NCI-H1694 (cell line): ENCODE measurements at places on chromosomes 6 and 20.

DNA sequence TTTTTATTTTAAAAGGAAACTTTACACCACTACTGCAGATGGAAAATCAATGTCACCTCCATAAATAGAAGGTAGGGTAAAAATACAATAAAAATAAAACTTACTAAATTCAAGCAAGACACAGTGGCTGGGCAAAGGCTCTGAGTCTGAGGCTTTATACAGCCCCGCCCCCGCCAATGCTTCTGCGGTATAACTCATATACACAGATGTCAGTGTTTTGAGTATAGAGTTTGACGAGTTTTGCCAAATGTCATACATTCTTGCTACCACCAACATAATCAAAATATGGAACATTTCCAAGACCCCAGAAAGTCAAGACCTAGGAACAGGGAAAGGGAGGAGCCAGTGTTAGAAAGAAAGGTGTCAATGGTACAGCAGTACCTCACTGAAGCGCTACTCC is 12.8 kb downstream of the NFATC2 start:
- peak; percentile 56 for DNase-seq

GRCh38 chr6:132063204-132063603 is 112.0 kb upstream of the CCN2 start:
- no peak for DNase-seq

DNA sequence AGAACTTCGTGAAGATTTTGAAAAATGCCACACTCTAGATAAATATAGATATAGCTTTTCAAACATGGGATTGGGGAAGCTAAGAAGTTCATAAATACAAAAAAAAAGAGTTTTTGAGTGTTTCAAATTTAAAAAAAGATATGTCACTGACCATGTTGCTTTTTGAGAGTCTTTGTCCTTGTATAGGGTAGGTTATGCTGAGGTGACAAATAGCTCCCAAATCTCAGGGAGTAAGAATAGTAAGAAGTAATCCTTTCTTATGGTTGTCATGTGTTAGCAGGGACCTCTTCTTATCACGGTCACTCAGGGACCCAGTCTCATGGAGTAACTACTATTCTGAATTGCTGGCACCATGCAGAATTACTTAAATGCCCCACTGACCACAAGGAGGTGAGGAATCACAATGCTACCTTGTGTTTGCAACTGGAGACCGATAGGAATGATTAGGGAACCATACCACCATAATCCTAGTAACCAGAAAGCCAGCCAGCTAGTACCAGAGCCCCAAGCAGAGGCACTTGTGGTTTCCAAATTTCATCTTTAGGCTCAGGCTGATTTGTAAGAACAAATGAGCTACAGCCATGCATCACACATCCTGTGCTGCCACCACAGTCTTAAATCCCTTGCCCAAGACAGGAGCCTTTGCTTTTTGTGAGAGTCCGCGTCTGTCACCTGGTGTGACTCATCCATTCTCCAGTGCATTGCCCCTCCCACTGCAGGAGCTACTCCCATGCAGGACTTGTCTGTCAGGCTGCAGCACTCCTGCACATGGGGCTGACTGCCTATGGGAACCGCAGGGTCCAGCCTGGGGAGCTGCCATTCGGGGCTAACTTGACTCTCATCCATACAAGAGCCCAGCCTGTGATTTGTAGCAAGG is 42.4 kb upstream of the ADGRF4 start:
- DNase-seq, result no peak

DNA sequence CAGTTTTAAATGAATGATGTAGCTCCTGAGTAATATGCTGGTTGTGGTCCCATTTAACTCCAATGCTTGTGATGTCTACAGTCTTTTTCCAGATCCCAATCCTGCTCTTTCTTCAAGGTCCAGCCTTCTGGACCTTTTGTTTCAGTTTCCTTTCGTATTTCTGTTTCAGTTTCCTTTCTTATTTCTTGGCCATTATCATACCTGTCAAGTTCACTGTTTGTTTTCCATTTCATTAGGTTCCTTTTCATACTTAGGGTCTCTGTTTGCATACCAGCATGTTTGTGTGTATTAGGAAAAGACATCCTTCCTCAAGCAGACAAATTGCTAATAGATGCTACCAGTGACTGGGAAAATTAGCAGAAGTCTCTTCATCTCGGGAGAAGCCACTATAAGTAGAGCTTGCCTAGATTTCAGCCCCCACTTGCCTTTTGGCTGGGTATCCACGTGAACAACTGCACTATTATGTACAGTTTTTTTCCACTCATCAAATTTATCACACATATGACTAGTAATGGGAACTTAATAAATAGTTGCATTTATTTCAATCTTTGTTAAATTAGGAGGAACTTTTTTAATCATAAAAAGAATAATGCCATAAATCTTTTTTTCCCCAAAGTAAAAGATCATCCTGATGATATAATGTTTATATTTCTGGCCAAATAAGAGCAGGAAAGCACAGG is 583.4 kb downstream of the BCKDHB start:
- no peak for DNase-seq

DNA sequence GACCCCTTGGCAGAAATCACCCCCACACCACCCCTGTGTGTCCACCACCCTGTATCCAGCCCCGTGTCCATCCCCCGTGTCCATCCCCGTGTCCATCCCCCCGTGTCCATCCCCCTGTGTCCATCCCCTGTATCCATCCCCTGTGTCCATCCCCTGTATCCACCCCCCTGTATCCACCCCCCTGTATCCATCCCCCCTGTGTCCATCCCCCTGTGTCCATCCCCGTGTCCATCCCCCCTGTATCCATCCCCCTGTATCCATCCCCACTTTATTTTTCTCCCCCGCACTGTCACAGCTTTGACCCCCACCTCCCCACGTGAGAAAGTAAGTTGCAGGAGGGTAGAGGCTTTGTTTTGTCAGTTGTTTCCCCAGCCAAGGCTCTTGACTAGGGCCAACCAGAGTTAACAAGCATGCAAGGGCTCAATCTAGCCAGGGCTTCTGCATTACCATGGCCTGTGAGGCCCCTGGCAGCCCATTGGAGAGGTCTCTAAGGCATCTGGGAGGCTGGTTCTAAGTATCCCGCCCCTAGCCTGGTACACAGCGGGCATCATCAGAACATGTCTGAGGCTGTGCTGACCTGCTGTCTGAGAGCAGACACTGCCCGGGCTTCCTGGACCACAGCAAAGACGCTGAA is 18.1 kb upstream of the SIRPA start:
- DNase-seq, result no peak
